ENCODE measurements at places on chromosomes 12 and 14.

DNA sequence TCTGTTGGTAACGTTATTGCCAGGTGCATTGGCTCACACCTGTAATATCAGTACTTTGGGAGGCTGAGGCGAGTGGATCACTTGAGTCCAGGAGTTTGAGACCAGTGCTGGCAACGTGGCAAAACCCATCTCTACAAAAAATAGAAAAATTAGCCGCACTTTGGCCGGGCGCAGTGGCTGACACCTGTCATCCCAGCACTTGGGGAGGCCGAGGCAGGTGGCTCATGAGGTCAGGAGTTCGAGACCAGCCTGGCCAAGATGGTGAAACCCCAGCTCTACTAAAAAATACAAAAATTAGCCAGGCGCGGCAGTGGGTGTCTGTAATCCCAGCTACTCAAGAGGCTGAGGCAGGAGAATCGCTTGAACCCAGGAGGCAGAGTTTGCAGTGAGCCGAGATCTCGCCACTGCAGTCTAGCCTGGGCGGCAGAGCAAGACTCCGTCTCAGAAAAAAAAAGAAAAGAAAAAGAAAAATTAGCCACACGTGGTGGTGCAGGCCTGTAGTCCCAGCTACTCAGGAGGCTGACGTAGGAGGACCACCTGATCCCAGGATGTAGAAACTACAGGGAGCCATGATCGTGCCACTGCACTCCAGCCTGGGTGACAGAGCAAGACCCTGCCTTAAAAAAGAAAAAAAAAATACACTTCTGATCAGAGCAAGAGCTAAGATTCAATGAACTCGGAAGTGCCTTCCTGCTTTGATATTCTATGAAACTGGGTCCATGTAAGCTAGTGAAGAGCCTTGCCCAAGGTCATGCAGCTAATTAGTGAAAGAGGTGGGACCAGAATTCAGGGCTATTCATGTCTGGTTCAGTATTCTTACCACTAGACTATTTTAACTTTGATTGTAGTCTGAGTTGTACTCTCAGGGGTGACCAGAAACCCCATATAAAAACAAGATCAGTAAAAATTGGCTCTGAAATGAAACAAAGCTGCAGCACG, 4.2 kb upstream of the RNASE8 start:
- ATAC-seq: no peak

GRCh38 chr12:68636268-68636667, 25.6 kb downstream of the RAP1B start:
- no peak for ATAC-seq

DNA sequence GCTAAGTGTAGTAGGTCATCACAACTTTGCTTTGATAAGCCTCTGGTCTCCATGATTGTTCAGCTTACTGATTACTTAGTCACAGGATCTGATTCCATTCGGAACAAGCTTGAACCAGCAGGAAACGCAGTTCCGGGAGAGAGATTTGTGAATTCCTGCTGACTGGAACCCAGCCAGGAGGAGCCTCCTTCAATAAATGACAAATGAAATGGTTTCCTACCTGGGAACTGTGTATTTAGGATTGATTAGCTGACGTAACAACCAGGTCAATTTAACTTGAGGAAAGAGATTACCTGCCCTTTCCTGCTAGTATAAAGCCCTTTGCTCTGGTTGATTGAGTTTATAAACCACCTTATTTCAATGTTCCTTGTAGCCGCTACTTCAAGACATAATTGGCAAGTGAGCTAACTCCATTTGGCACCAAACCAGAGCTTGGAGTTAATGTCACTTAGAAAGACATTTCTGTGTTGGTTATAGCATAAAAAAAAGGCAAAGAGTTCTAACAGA, 35.1 kb upstream of the KCNH3 start:
- ATAC-seq: no peak

DNA sequence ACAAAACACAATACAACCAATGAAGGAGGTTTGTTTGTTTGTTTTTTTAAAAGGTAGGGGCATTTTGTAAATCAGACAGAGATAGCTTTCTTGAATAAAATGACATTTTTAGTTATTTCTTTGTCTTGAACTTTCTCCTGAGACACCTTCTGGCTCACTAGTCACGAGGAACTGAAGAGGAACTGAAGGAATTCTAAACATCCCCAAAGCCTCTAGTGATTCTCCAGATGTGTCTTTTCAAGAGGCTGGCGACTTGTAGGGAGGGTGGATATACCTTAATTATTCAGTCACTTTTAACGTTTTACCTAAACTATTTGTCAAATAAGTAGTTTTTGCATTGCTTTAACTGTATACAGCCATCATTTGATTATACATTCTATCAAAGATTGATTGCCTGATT, 211.2 kb upstream of the LRIG3 start:
- ATAC-seq: no peak

GRCh38 chr14:97413966-97414717, 617.0 kb downstream of the VRK1 start:
- no peak for ATAC-seq

DNA sequence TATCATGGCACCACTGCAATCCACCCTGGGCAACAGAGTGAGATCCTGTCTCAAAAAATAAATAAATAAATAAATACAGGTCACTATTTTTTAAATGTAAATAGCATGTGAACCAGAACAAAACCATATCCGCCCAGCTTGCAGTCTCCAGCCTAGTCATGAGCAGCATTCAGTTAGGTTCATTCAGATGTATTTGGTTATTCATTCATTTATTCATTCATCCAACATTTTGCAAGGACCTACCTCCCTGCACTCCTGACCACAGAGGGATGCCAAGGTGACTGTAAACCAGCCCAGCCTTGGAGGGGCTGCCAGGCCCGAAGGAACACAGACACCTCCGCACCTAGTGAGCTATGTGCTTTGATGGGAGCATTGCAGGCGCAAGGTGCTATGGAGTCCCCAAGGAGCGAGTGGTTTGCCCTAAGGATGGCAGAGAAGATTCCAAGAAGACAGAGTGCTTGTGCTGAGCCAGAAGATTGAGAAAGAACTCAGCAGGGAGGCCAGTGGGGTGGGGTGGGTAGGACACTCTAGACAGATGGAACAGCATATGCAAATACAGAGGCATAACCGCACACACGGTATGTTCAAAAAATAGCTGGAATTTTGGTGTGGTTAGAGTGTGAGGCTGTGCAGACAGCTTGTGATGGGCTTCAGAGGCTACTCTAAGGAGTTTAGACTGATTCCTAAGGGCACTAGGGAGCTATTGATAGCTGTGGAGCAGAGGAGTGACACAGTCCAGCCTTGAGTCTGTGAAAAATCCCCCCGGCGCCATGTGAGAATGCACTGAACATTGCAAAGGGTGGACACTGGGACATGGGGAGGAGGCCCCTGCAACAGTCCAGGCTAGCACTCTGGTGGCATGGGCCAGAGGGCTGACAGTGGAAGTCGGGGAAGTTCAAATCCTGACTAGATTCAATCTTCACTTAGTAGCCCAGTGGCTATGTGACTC, 11.7 kb downstream of the DTX1 start:
- ATAC-seq: no peak

DNA sequence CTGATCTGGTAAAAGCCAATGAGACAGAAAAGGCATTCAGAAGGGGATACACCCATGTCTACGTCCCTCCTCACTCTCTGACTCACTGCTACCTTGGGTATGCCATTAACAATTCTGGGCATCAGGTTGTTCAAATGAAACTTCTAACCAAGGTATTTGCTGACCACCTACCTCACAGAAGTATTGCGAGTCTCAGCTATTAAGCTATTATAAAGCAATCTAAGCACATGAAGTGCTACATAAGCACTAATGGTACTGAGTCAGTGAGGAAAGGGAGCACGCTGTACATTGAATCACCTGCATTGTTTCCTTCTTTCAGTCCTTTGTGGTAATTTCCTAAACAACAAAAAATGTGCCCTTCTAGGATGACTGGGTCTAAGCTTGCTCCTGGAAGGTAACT, 62.8 kb upstream of the CCDC91 start:
- ATAC-seq: no peak

- ATAC-seq: no peak
Observed at GRCh38 chr12:115204957-115205754, 521.2 kb upstream of the TBX3 start.

DNA sequence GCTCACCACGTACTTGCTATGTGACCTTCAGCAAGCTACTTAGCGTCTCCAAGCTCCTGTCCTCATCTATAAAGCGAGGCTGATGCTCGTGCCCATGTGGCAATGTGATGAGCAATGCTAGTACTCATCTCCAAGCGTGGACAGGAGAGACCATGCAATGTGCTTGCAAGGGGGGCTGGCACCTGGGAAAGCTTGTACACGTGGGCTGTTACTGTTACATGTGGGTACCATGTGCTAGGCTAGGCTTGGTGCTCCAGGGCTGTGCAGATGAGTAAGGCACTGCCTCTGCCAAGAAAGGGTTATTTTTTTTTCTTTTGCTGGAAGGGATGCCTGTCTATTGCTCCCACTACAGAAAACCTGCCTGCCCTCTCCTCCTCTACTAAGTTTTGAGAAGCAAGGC, 46.6 kb downstream of the TSPAN11 start:
- no peak for ATAC-seq

- ATAC-seq: no peak
Observed at GRCh38 chr12:10689146-10689545, 15.3 kb upstream of the STYK1 start.
